ENCODE measurements at places on chromosomes 11 and 22.

GRCh38 chr11:86760577-86760976 is 39.8 kb upstream of the PRSS23 start:
- DNase-seq = no peak

GRCh38 chr11:126336671-126337101 is 18.8 kb upstream of the ST3GAL4 start:
- no peak for DNase-seq

- no peak for DNase-seq
Measured at GRCh38 chr11:34270711-34271110, 87.1 kb downstream of the ABTB2 start.

GRCh38 chr11:116532066-116532465 is 240.7 kb downstream of the BUD13 start:
- DNase-seq = no peak

GRCh38 chr11:36253238-36253637 is 36.0 kb downstream of the COMMD9 start:
- no peak for DNase-seq

DNA sequence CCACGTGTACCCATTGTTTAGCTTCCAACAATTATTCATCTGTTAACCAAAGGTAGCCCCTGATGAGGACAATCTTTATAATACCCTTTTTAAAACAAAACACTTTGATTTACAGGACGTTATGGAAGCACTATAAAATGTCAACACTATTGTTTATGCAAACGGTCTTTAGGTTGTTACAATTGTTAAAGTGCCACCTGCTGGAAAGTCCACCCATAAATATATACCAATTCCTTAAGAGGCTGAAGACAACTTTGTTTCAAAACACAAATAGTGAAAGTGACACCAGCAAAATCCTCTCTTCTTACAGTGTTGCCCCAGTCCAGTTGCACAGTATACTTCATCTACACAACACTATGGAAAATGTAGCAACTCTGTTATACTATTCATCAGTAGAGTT is 68.9 kb upstream of the SLN start:
- DNase-seq = no peak

DNA sequence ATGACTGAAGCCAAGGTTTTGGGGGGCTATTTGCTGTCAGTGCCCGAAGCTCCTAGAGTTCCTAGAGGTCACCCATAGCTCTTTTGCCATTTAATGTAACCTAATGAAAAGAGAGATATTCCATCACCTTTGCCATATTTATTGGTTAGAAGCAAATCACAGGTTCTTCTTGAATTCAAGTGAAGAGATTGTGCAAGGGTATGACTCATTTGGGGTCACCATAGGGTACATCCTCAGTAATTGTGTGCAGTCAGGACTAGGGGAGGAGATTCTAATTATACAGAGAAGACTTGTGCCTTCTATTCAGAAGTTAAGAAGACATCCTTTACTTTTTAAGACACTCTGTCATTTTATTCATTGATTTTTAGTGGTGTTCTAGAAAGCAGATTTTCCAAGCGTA is 6.9 kb upstream of the PRAME start:
- DNase-seq = no peak

DNA sequence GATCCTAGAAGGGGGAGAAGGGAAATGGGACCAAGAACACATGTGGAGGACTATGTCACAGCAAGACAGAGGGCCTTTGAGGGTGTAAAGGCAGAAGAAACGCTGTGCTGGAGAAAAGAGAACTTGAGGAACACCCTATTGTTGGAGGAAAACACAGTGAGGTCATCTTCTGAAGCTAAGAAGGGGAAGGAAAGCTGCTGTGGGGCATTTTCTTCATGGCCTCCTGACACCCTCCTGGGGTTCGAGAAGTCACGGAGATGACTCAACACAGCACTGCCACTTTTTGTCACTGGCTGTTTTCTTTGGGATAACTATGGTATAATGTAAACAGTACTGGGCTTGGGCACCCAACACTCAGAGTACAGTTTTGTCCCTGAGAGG is 492.6 kb upstream of the CADM1 start:
- no peak for DNase-seq

GRCh38 chr11:121592708-121593107 is 139.9 kb upstream of the SORL1-AS1 start:
- no peak for DNase-seq

DNA sequence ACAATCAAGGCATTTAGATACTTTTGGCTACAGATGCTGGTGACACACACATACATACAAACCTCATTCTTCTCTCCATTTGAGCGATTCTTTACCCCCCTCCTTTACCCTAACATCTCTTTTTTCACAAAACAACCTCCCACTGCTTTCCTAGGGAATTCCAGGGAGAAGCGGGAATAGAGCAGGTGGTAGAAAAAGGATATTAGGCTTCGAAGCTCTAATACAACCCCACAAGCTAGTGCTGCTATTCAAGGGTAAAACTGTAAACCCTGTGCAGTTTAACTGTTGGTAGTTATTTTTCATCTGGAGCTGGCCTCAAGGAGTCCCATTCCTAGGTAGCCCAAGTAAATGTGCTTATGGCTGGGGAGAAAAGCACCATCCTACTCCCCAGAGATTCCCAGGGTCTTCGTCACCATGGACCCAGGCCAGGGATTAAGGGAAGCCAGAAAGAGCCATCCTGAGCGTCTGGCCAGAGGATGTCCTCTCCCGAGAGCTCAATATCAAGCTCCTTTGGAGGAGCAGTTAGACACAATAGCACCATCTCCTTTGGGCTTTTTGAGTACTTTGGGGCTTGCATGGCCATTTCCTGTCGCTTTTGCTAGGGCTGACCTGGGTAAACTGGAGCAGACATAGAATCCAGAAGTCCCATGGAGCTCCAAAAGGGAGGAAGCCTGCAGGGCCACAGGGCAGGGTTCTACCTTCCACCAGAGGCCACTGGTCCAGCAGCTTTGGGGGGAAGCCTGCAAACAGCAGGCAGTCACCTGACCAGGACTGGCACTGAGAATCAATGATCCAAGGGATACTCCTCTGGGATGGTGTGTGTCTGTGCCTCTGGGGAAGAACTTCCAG is 3.1 kb downstream of the MAML2 start:
- DNase-seq = no peak

DNA sequence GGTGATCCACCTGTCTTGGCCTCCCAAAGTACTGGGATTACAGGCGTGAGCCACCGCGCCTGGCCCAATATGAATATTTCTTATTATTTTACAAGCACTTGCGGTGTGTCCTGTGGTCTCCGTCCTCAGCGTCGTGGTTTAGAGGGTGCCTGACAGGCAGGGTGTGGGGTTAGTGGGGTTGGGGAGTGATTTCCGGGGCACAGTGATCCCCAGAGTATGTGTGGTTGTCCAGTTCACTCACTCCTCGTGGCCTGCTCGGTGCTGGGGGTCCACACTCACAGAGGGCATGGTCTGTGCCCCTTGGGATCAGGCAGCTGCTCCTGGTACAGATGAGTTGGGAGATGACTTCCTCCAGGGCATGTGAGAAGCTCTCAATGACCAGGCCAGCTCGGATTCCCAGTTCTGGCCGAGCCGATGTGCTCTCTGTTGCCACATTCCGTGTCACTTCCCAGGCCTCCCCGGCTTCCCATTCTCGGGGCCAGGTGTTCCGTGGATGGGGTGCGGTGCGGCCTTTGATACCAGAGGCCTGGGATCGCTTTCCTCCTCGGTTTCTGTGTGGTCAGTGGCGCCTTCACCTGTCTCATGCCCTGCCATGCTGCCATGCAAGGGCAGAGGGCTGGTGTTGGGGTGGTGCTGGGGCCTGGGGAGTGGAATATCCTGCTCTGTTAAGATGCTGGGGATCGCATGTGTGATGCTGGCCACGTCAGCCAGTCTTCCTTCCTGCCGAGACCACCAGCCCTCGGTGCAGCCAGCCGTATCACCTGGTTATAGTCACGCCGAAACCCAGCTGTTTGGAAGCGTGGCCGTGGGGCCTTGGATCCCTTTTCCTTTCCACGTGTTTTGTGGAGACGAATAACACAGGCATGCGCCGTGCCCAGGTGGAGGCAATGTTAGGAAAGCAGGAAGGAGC is 39.6 kb downstream of the PARVB start:
- DNase-seq = no peak

DNA sequence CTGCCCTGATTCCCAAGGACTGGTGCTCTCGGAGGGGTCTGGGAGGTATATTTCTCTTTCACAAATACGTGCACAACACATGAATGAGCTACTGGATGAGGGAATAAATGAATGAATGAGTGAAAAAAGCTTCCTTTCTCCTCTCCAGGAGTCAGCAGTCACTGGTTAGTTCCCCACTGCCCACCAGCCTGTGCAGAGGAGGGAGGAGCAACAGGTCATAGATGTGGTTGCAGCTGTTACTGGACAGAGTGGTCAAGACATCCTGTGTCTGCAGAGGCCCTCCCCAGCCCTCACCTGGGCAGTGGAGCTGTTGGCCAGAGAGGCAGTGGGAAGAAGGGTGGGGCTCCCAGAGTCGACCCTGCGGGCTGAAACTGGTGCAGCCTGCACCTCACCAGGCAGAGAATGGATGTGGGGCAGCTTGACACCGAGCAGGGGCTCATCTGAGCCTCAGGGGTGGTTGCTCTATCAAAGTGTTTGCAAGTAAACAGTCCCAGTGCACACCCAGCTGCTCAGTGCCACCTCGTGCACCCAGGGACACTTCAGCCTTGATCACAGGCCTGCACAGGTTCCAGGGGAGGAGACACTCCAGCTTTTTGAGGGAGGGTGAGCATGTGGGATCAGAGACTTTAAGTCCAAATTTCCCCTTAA is 1.4 kb upstream of the VPREB1 start:
- no peak for DNase-seq

DNA sequence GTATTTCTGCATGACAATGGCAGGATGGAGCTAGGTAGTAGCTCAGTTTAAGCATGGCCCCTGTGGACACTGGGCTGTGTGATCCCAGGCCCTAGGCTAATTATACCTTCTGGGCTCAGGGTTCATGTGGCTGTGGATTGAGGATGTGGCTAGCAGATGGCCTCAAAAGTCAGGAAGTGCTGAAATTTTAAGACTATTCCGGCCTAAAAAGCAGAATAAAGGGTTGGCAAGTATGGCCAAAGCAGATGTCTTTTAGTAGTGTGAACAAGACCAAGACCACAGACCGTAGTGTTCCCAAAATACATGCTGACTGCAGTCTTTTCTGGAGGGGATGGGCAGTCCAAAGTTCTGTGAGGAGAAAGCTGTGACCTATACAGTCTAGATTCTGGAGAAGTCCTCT is 115.7 kb upstream of the RAG2 start:
- no peak for DNase-seq

- DNase-seq = no peak
Measured at GRCh38 chr11:36469063-36469462, 41.0 kb downstream of the TRAF6 start.

- no peak for DNase-seq
Measured at GRCh38 chr11:44229624-44230023, 80.3 kb downstream of the ALX4 start.

DNA sequence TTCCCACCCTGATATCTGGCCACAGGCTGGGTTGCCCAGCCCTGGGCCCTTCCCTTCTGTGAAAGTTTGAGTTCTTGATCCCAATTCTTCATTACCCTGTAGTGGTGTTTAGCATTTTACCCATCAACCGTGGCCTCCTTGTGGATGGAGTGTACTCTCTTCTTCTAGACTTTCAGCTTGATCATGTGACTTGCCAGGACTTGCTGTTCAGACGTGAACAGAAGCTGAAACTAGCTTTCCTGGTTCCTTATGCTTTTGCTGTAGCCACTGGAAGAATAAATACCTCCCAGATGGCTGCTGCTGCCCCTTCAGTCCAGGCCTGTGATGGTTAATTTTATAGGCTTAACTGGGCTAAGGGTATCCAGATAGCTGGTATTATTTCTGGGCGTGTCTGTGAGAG is 32.7 kb upstream of the DAGLA start:
- DNase-seq = no peak

DNA sequence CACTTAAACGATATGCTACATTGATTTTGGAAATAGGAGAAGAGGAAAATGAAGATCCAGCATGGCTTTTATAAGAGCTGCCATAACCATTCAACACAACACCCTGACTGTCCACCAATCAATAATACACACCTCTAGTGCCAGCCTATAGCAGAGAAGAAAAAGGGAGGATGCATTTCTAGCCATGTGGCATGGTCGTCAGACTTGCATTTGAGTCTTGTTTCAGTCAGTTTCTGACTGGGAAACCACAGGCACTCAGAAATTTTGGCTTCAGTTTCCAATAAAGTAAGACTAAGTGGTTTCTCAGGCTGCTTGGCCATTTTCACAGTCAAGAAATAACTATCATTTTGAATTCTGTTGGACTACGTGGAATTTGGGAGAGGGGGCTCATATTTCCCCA is 523.5 kb upstream of the LRRC4C start:
- DNase-seq = no peak

GRCh38 chr11:45180179-45180847 is 33.9 kb downstream of the PRDM11 start:
- DNase-seq = peak; percentile 61

DNA sequence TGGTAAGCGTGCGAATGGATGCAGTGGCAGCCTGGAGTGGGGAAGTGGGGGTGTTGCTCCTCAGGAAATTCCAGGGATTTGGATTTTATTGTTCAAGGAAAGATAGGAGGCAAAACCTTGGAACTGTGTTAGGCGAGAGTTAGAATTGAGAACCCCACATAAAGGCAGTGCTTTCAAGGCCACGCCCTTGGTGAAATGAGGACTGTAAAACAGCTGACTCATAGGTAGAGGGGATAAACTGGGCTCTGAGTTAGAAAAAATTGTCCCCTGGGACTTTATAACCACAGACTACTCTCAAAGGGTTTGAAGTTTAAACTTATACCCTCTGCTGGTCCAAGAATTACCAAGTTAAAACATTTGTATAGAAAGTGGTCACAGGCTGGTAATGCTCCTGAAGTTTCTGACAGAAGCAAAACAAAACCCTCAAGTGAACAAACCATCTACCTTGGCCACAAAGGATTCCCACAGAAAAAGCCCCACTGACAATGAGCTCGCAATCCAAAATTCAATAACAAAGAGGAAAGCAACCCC is 250.3 kb upstream of the TBCEL start:
- DNase-seq = no peak

GRCh38 chr11:36118084-36118483 is 171.1 kb downstream of the COMMD9 start:
- no peak for DNase-seq

GRCh38 chr11:9269492-9270013 is 4.4 kb upstream of the DENND5A start:
- DNase-seq = no peak

DNA sequence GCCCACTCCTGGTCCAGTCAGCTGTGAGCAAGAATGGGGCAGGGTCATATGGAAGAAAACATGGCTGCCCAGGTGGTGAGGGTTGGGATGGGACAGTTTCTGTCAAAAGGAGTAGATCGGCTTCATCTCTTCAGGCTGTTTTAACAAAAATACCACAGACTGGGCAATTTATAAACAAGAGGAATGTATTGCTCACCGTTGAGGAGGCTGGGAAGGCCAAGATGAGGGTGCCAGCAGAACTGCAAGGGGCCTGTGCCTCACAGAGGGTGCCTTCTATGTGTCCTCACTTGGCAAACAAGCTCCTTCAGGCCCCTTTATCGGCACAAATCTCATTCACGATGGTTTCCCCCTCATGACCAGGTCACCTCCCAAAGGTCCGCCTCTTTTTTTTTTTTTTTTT is 18.1 kb upstream of the RELT start:
- no peak for DNase-seq

- no peak for DNase-seq
Measured at GRCh38 chr11:118401880-118402590, 629 bp downstream of the ATP5MG start.
